ENCODE measurements at places on chromosomes 11 and 22. TPM values are rescaled to one million over a fixed set of nuclear protein-coding genes. Genes with fewer than 3 reads are reported as not detected.

LMF2 gene
- total RNA-seq = 47.8 TPM

KCNJ1 gene
- not detected for total RNA-seq

OR51B4 gene
- total RNA-seq = not detected

TTC36 gene
- total RNA-seq = 0.85 TPM

CHRDL2 gene
- not detected for total RNA-seq

HPX gene
- total RNA-seq = 2.2 TPM

SYT7 gene
- 4.7 TPM for total RNA-seq

APOL3 gene
- total RNA-seq = 1.6 TPM

SCN3B gene
- 1.2 TPM for total RNA-seq

RELT gene
- 4.5 TPM for total RNA-seq

ALDH3B1 gene
- 17.0 TPM for total RNA-seq

OR52A1 gene
- not detected for total RNA-seq
